ENCODE measurements at places on chromosomes 12 and 14.

GRCh38 chr14:86012461-86012860, 482.5 kb downstream of the FLRT2 start:
- DNase-seq = no peak

DNA sequence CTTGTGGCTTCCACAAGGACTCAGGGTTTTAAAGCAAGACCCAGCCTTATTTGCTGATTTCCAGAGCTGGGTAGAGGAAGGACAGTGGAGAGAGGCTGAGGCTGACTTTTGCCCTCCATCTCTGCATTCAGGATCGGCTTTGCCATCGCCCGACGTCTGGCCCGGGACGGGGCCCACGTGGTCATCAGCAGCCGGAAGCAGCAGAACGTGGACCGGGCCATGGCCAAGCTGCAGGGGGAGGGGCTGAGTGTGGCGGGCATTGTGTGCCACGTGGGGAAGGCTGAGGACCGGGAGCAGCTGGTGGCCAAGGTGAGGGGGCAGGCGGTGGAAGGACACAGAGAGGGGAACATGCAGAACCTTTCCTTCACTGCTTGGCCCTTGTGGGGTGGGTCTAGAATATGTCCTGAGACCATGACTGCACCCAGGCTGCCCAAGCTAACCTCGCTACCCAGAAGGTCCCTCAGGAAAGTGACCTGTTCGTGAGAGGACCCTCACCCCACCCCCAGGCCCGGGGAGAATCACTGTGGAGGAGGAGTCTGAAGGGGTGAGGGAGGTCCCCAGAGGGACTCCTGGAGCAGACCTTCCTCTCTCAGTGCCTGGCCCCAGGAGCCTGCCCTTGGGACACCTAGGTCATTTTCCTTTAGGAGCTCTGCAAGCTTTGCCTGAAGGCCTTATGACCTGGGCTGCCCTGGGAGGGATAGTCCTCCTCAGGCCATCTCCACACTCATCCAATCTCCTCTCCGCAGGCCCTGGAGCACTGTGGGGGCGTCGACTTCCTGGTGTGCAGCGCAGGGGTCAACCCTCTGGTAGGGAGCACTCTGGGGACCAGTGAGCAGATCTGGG, 3.1 kb downstream of the DHRS2 start:
- DNase-seq = no peak

- DNase-seq = no peak
Measured at GRCh38 chr12:104689635-104690034, 232.9 kb downstream of the CHST11 start.

DNA sequence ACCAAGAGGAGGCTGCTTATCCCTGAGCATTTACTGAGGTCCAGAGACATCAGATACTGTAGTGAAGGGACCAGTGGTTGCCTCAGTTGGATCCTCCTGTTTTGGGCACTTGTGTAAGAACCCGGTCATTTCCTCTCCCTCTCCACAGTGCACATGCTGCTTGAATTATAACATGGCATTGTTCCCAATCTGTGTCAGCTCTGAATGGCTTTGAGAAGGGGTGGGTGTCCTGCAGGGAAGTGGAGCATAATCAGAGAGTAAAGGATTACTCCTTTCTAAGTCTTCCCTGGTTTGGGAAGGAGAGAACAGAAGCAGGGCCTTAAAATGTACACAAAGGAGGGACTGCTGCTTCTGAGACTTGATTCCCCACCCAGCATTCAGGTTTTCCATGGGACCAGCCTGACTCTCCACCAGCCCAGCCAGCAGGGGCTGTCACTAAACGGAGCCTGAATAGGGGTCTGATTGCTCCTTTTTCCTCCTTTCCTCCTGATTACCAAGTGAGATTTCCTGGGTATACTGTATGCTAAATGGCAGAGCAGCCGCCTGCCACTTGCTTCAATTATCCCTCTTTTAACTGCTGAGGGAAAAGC, 78.4 kb downstream of the NRXN3 start:
- no peak for DNase-seq

- DNase-seq = no peak
Measured at GRCh38 chr14:98131406-98131805, 1140.6 kb downstream of the BCL11B start.

DNA sequence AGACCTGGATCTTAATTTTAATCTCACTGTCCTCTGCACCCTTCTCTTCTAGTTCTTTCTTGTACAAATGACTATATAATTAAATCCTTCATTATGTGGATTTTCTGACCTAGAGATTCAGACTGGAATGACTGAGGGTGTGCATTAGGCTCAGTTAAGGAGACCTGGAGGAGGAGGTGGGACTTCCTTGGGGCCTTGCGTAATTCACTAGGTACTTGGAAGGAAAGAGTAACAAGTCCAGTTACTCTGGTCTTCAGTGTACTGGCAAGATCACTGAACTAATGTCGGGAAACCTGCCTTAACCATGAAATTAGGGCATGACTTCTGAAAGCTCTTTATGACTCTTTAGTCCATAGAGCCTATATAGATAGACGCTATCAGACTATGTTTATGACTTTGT, 441.4 kb downstream of the EGLN3 start:
- no peak for DNase-seq

DNA sequence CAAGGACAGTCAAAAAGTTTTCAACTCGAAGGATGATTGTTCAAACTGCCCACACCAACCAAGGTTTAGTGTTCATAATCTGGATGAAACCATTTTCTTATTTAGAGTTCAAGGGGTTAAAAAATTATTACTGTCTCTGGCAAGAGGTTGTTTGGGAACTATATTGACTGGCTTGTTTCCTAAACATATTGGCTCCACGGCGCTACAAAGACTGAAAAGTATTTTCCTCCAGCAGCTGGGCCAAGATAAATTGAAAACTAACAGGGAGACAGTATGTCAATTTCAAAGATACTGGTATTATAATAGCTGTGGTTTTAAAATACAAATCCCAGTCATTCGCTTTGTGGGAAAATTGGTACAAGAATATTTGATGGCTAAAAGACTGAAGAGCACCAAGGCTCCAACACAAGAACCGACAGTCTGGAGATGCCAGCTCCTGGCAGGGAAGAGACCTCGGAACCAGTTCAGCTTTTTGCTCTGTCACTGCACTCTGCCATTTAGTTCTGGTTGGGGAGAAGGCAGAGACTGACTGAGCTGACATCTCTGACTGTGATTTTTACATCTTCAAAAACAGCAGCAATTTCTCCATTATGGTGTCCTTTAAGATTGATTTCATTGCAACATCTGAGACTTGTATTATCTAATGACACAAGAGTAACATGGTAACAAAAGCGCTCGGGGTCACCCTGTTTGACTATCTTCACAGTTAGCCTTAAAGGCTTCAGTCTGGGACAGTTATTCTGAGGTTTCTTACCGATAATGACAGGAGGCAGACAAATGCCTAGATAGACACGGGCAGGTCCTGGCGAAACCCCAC, 62.0 kb downstream of the ST8SIA1 start:
- DNase-seq = no peak
